Fibroblast of the aortic adventitia (primary cell): ENCODE measurements at places on chromosomes 1 and 21. TPM values are rescaled to one million over a fixed set of nuclear protein-coding genes. Genes with fewer than 3 reads are reported as not detected.

FGR gene
- total RNA-seq: 0.18 TPM in 1 of 2 replicates, not detected in the other

HYI gene
- 24.0 and 33.2 TPM in 2 replicates for total RNA-seq

BTBD8 gene
- 5.2 and 14.0 TPM in 2 replicates for total RNA-seq

MYCL gene
- 0.41 and 0.81 TPM in 2 replicates for total RNA-seq

CELA3A gene
- total RNA-seq: not detected in 2 replicates

DDR2 gene
- total RNA-seq: 356 and 379 TPM in 2 replicates

LAX1 gene
- 0.74 TPM in 1 of 2 replicates, not detected in the other for total RNA-seq

NCMAP gene
- total RNA-seq: not detected in 2 replicates

ZNF695 gene
- 0.82 and 1.4 TPM in 2 replicates for total RNA-seq

CFHR5 gene
- total RNA-seq: not detected in 2 replicates

PADI1 gene
- total RNA-seq: 0.09 TPM in 1 of 2 replicates, not detected in the other

SPATA17 gene
- 1.8 and 2.9 TPM in 2 replicates for total RNA-seq

ASCL5 gene
- not detected in 2 replicates for total RNA-seq

SLC5A9 gene
- total RNA-seq: not detected in 2 replicates

CD34 gene
- total RNA-seq: 0.27 and 4.8 TPM in 2 replicates

ADSS2 gene
- total RNA-seq: 51.2 and 60.8 TPM in 2 replicates

TBX15 gene
- total RNA-seq: 0.33 and 0.63 TPM in 2 replicates

HES4 gene
- total RNA-seq: 0.36 and 0.82 TPM in 2 replicates

FMOD gene
- 6.6 and 9.1 TPM in 2 replicates for total RNA-seq

LGR6 gene
- not detected in 2 replicates for total RNA-seq

NR5A2 gene
- 0.25 and 11.5 TPM in 2 replicates for total RNA-seq

SAMD13 gene
- total RNA-seq: 1.4 and 3.1 TPM in 2 replicates

AGT gene
- total RNA-seq: 1.1 and 8.4 TPM in 2 replicates

TFF1 gene
- total RNA-seq: not detected in 2 replicates

ACP6 gene
- total RNA-seq: 2.9 and 3.5 TPM in 2 replicates

TEX38 gene
- total RNA-seq: not detected in 2 replicates

FAM72B gene
- 2.8 and 5.6 TPM in 2 replicates for total RNA-seq

ISG15 gene
- 34.7 and 39.6 TPM in 2 replicates for total RNA-seq
